BJ (cell line): ENCODE measurements at places on chromosomes 7 and 10. TPM values are rescaled to one million over a fixed set of nuclear protein-coding genes. Genes with fewer than 3 reads are reported as not detected.

- DNase-seq, result no peak
Observed at GRCh38 chr10:26931223-26931622, 70.5 kb upstream of the ABI1 start.

DNA sequence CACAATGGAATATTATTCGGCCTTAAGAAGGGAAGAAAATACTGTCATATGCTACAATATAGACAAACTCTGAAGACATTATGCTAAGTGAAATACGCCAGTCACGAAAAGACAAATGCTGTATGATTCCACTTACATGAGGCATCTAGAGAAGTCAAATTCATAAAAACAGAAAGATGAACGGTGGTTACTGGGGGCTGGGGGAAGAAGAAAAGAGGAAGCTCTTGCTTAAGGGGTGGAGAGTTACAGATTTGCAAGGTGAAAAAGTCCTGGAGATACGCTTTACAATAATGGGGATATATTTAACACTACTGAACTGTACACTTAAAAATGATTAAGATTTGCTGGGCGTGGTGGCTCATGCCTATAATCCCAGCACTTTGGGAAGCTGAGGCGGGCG, 49.0 kb downstream of the PSMC2 start:
- no peak for DNase-seq

DNA sequence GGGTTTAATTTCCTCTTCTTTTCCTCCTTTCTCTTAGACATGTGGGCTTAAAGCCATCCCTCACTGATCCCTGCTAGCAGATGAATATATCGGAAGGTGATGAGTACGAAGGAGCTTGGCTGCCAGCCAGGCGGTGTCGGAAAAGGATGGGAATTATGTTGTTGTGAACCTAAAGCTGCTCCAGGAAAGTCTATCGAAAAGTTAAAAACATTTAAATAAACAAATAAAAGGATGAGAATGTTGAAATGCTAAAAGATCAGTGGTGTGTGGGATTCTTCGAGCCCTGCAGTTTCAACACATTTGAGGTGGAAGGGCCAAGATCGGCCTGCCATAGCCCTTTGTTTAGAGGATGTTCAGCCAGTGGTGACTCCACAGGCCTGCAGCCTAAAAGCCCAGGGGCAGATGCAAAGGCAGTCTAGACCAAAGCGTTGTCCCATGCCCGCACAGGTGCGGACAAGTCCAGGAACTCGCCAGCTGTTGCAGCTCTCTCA, 107.9 kb downstream of the JCAD start:
- no peak for DNase-seq

GRCh38 chr10:88150339-88150738, 286.9 kb downstream of the PTEN start:
- DNase-seq, result no peak

DNA sequence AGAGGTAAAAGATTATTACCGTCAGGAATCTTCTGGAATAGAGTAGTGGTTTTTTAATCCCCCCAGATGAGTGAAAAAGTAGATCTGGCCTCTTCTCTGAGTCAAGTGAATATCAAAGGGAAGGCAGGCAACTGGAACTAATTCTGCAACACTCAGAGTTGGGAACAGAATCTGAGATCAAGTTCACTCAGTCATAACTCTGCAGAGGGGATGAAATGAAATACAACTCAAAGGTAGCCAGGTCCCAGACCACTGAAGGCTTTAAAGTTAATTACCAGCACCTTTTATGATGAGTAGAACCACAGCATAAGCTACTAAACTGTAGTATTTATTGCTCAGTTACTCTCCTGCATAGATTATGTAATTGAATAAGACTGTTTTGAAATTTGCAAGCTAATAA, 455.6 kb upstream of the AKR1E2 start:
- no peak for DNase-seq

DNA sequence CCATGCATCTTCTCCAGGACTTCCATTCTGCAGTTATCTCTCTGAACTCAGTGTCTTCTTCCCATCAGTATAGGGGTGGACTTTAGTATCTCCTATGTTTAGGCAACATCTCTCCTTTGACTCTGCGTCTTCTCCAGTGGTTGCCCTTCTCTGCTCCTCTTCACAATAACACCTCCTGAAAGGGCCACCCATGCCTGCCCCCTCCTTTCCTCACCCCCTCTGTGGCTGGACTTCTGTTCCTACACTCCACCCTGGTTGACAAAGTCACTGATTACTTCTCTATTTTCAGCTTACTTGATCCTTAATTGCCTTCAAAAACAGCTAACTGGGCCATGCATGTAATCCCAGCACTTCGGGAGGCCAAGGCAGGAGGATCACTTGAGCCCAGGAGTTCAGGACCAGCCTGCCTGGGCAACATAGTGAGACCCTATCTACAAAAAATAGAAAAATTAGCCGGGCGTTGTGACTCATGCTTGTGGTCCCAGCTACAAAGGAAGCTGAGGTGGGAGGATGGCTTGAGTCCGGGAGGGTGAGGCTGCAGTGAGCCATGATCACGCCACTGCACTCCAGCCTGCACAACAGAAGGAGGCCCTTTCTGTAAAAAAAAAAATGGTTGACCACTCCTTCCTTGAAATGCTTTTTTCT, 13.7 kb downstream of the SRGN start:
- DNase-seq, result no peak

DNA sequence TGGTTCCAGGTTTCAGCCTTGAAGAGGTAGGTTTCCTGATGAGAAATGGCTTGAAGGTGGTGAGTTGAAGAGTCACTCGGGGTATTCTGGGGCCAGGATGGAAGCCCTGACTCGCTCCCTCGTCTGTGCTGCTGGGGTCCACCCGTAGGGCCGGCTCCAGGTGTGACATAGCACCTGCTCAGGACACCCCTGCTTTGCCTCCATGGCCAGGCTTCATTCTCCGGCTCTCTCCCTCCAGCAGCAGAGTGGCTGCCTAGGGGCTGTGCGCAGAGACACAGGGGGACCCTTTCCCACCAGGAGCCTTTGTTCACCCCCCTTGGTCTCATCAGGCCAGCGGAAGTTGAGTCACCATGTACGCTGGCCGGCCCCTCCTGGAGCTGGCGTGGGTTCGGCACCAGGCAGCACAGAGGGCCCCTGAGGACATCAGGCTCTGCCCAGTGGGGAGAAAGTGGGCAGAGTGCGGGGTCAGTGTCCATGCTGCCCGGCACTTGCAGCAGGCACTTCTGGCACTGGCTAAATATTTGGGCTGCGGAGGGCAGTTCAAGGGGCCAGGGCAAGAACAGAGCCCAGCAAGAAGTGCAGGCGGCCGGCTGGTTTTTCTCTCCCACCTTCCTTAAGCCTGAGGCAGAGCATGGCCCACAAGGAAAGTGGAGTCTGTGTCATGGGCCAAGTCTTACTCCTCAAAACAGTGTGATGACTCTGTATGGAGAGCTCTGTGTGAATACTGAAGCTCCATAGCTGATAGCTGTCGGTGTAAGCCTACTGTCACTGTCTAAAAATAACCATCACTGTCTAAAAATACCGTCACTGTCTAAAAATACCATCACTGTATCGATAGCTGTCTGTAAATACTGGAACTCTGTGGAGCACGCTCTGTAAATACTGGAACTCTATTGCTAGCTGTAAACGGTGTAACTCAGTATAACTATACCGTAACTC, 3.7 kb upstream of the PRKAR1B start:
- no peak for DNase-seq

The FGFBP3 gene
- 0.11 and 0.22 TPM in 2 replicates for polyA plus RNA-seq

The MBLAC1 gene
- 1.2 and 1.6 TPM in 2 replicates for polyA plus RNA-seq
